Activated CD4-positive, alpha-beta T cell treated with anti-CD3 and anti-CD28 coated beads, Interleukin-2, amount 50 U/mL, for 24 hours (primary cell): ENCODE measurements at places on chromosomes 12 and 14.

DNA sequence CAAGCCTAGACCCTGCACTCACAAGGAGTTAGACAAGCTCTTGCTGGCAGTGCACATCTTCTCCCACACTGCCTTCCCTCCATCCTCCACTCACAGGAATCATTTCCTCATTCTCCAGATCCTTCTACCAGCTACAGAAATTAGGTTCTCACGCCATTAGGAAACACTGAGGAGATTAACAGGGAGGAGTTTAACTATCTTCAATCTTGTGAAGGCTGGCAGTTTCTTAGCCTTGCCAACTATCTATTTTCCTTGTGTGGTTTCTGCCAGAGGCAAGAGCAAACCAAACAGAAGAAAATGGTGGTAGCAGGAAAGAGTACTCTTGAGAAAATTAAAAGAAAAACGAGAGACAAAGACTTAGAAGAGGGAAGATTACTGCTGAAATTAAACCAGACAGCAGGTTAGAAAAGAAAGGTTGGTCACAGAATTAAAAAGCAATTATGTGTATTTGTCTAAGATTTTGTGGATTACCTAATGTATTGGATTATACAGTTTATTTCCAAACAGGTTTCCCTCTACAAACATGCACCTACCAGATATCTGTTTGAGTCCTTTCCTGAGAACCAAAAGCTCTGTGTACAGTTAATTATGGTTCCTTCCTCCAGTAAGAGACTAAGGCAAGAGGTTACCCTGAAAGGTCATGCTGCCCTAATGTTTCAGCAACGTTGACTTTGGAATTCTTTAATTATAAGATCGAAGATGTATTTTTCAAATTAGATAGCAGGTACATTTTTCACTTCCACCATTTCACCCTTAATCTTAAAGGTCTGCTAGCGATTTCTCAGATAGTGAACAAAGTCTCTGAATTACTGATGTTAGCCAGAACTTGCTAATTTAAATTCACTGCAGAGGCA lies 5.0 kb downstream of the RERG start:
- DNase-seq, result no peak

GRCh38 chr12:31474751-31475150 lies 116.2 kb downstream of the DENND5B start:
- DNase-seq, result no peak

DNA sequence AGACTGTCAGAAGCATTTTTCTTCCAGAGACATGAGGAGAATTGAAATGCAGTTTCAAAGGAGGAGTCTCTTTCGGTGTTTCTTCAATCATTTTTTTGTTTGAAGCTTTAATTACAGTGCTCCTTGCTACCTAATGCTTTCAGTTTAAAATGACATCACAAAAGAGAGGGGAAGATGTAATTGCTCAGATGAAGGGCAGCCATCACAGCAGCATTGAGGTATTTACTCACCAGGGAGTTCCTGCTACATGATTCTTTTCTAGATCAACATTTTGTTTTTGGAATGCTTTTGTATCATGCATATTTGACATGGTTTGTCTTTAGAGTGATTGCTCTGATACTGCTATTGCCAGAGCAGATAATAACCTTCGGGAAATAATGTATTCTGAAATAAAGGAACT lies 28.6 kb downstream of the FLRT2 start:
- DNase-seq, result no peak

DNA sequence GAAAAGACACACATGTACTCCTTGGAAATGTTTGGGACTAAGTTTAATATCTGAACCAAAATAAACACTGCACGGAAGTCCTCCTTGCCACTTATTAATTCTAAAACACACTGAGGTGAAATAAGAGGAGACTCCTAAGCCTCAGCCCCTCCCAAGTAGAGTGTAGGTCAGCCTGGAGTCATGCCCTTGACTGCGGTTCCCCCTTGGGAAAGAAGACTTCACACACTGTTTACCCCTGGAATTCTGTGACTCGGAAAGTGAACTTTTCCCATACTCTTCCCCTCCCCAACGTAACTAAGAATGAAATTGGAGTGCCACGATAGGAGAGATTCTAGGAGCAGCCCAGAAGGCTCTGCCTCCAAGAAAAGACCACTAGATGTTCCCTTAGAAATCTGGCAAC lies 8.6 kb upstream of the TFCP2 start:
- no peak for DNase-seq

DNA sequence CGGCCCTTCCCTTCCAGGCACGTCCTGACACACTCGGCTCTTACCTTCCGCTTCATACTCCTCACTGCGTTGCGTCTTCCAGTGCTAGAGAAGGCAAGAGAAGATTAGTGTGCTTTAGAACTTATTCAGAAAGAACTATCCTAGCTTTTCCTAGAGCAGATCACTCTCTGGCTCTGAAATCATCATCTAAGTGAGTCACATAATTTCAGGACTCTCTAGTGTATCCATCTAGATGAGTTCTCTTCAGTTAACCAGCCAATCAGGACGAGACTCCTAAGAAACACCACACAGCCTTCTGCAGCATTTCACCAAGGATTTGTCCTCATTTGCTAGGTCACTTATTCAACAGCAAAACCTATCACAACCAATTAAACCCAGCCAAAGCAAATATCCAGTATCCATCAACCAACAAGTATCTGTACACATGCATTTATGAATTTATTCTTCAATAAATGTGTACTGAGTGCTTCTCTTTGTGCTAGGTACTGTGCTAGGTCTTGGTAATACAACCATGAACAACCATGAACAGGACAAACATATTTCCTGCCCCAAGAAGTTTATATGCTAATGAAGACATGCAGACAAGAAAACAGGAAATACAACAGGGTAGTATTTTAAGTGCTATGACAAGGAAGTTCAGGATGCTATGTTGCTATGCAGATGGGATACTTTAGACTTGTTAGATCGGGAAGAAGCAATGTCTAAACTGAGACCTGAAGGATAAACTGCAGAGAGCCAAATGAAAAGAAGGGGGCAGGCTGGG lies 52.1 kb downstream of the NIN start:
- DNase-seq, result no peak

GRCh38 chr14:70713511-70713916 lies 71.8 kb downstream of the TTC9 start:
- DNase-seq, result no peak
